CD4-positive, alpha-beta T cell treated with Interleukin-17A for 1 hour (primary cell): ENCODE measurements at places on chromosomes 4 and X.

DNA sequence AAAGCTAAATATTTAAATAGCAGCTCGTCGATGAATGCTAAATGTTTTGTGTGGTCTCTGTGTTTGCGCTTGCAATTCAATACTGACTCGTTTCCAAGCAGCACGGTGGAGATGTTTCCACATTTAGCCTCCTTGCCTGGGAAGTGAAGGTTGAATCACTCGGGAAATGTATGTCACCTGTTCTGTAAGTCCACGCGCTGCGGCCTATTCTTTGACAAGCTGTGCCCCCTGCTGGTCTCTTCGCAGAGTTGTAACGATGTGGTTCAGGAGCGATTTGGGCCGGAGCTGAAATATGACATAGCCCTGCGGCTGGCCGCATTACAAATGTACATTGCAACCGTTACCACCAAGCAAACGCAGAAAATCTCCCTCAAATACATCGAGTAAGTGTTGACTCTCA, 89.6 kb upstream of the PRPS2 start:
- no peak for DNase-seq

GRCh38 chr4:124997991-124998390, 285.5 kb upstream of the ANKRD50 start:
- no peak for DNase-seq

DNA sequence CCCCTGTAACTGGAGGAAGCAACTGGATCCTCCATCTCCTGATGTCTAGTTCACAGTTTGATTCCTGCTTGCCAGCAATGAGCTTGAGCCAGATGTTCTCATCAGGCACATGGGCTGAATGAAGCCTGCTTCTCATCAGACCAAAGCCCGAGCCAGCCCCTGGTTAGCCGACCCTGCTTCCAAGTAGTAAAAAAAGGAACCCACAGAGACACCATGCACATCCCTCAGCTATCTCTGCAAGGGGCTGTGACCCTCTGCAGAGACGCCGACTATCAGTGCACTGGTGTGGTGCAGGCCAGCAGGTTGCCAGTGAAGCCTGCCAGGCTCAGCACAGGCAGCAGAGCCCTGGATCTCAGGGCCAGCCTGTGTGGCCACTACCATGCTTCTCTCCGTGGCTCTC, 2.8 kb downstream of the DCTD start:
- DNase-seq = no peak

DNA sequence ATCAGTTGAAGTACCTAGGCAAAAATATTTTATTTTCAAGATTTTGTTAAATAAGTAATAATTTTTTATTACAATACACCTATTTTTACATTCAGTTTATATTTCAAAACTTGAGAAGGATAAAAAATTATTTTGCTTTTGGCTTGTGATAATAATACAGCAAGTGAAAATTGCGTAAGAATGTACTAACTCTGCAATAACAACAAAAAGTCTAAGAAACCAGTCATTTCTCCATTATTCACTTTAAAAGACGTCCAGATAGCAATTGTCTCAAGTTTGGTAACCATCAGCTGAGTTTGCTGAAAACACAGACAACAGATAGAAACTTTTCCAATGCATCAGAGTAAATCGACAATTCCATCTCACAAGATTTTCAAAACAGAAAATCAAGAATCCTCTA, 12.1 kb downstream of the CXCL8 start:
- DNase-seq = no peak

GRCh38 chr4:180542445-180543100, 1700.6 kb upstream of the TENM3 start:
- DNase-seq = no peak

GRCh38 chrX:115713460-115713859, 152.5 kb downstream of the PLS3 start:
- no peak for DNase-seq

GRCh38 chr4:139669890-139670289, 4.3 kb downstream of the MGST2 start:
- DNase-seq = no peak

GRCh38 chr4:166399021-166399420, 526.0 kb downstream of the TLL1 start:
- no peak for DNase-seq

GRCh38 chrX:108312957-108313356, 125.3 kb downstream of the COL4A6 start:
- DNase-seq = no peak

GRCh38 chr4:183356931-183357675, 34.9 kb upstream of the CLDN24 start:
- no peak for DNase-seq

GRCh38 chr4:88880501-88881226, 176.3 kb downstream of the FAM13A start:
- no peak for DNase-seq

GRCh38 chr4:4386296-4386735, 586 bp upstream of the NSG1 start:
- DNase-seq = peak; percentile 29

GRCh38 chr4:39494354-39494753, 32.9 kb downstream of the UGDH start:
- DNase-seq = no peak

DNA sequence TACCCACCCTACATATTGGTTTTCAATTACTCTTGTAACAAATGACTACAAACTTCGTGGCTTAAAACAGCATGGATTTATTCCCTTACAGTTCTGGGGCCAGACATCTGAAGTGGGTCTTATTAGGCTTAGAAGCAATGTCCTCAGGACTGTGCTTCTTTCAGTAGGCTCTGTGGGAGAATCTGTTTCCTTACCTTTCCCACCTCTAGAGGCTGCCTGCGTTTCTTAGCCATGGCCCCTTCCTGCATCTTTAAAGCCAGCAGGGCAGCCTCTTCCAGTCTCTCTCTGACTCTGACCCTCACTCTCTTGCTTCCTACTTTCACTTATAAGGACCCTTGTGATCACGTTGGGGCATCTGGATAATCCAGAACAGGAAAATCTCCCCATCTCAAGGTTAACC, 252.5 kb upstream of the PGRMC2 start:
- no peak for DNase-seq

- DNase-seq = no peak
These were observed 444.0 kb upstream of the PITX2 start for GRCh38 chr4:111066887-111067286.

- no peak for DNase-seq
These were observed 45.1 kb upstream of the SLC4A4 start for GRCh38 chr4:71293705-71294104.

GRCh38 chr4:176150356-176150682, 45.1 kb downstream of the SPATA4 start:
- DNase-seq = no peak

DNA sequence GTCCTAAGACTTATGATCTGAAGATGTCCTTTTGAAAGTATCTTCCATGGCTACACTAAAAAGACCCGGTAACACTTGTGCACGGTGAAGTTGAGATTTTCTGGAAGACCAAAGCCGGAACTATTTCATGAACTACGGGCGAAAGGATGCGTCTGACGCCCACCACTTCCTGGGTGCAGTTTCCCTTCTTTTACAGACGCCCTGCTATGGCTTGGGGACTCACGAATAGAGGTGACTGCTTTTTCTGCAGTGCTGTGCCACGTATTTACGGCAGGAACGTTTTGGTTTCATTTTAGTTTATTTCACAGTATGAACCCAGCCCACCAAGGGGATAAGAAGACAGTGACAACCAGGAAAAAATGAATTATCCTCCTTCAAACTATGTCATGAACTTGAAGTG, 180.4 kb downstream of the AFAP1 start:
- DNase-seq = peak; percentile 83

GRCh38 chr4:83484500-83485461, at the start of gene ABRAXAS1:
Gene ABRAXAS1 (minus strand): TSS chr4:83485100. CDS start chr4:83485072, 28 bp downstream.
- peak; percentile 94 for DNase-seq

- no peak for DNase-seq
These were observed 577.9 kb upstream of the ZFP42 start for GRCh38 chr4:187417721-187418120.

- DNase-seq = no peak
These were observed 31.6 kb downstream of the ETDC start for GRCh38 chrX:135340831-135341230.

- no peak for DNase-seq
These were observed 21.2 kb upstream of the HGFAC start for GRCh38 chr4:3420606-3420955.

- no peak for DNase-seq
These were observed 39.4 kb upstream of the DDX60 start for GRCh38 chr4:168357941-168358340.

GRCh38 chr4:98908182-98908581, 20.8 kb downstream of the EIF4E start:
- no peak for DNase-seq

- no peak for DNase-seq
These were observed 114.3 kb downstream of the NKX6-1 start for GRCh38 chr4:84384801-84385200.

DNA sequence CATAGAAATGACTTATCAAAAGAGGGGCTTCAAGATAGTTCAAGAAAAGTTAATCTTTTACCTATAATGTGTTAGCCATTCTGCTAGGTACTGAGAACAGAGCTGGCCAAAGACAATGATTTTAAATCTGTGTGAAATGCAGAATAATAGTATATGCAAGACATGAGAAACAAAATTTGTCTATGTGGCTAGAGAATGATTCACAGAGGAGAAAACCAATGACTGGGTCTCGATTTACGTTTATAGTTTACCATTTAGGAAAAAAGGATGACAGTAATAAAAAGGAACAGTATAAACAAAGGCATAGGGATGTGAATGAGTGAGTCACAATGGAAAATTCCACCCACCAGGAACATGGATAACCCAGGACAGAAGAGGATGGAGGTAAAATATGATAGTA, 31.9 kb downstream of the NPFFR2 start:
- DNase-seq = no peak

GRCh38 chr4:83390944-83391343, 56.3 kb upstream of the HPSE start:
- no peak for DNase-seq

- no peak for DNase-seq
These were observed 102.5 kb upstream of the GALNTL6 start for GRCh38 chr4:171710743-171711142.

DNA sequence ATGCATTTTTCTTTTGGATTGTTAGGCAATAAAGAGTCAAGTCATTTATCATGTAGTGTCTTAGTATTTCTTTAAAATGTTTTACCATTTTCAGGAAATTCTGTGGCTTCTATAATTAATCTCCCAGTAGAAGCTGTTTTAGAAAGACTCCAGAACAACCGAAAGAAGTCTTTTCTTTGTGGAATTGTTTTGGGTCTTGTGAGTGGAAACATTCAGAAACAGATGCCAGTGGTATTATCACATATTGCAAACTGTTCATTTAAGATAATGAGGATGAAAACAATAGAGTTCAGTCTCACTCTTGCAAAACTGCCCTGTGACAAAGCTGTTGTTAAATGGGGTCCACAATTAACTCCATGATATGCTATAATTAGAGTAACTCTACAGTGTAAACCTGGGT, 211.2 kb upstream of the KIT start:
- DNase-seq = no peak

DNA sequence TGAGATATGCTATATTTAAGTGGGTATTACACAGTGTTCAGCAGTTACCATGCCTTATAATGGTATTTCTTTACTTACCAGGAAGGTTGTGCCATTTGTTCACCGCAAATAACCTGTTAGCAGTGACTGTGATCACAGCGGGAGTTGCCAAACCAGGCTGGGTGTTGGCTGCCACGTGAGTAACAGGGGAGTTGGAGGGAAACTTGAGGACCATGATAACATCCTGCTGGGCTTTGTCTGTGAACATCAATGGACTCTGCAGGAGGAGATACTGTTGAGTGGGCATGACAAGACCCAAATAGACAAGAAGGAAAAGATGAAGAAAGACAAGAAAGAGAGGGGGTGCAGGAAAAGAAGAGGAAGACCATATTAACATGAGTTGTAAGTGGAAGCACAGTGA, 242.9 kb downstream of the DCLK2 start:
- DNase-seq = no peak

- DNase-seq = peak; percentile 73
These were observed 65.8 kb upstream of the MSN start for GRCh38 chrX:65601530-65602220.
